Prostate gland (tissue), 2 donors: ENCODE measurements at places on chromosomes 4 and X. TPM values are rescaled to one million over a fixed set of nuclear protein-coding genes. Genes with fewer than 3 reads are reported as not detected.

DNA sequence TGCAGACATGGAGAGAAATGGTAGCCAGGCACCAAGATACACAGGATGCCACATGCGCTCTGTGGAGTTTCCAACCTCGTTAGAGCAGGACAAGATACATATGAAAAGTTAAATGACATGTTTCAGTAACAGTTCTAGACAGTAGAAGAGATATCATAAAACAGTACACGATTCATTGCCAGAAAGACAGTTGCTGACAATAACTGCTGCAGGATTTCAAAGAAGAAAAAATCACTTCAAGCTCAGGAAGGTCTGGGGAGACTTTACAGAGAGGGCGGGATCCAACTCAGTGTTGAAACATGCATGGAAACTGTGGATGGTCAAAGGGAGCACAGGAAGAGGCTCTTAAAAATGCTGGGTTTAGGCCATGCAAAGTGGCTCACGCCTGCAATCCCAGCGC lies 31.0 kb downstream of the DCTD start:
- DNase-seq, result no peak

DNA sequence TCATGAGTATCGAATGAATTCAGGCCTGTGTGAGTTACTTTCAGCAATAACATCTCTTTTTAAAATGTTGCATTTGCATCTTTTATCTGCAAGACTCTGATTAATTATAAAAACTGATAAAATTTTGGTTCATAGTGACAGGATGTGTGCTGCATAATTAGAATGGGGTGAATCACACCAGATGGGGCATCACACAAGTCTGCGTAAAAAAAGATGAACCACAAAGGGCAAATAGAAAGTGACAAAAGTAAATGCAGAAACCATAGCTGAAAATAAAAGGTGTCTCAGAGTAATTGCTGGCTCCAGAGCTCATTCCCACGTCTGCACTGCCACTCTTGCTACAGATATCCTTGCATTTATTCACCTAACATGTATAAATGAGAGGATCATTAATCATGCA lies 131.1 kb downstream of the HS3ST1 start:
- no peak for DNase-seq

GRCh38 chr4:85889314-85889713 lies 414.4 kb downstream of the ARHGAP24 start:
- DNase-seq, result no peak

DNA sequence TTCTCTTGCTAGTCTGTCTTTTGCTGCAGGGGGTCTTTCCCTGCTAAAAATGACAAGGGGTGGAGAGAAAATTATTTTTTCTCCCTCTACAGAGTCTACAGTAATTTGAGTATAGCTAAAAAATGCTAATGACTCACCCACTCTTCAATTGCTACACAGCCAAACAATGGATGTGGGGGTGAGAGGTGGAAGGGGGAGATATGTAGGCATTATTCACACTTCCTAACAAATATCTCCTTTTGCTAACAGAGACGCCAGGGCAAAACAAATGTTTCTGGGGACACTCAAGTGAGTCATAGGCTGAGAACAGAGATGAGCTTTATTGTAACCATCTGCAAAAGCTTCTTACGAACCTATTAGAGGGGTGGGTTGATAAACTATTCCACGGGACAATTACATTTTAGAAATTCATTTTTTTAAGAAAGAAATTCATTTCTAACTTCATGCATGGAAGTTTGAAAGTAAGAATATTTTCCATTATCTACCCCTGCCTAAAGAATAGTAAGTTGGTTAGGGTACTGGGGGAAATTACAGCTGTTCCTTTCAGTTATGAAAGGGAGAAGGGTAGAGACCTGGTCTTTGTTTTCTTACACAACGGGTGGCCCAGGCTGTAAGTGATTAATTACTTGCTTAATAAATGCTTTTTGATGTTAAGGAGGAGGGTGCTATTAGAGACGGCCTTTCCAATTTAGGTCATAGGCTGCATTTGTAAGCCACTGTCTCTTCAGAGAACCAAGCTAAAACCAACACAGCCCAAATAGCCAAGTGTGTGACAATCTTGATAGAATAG lies 12.8 kb downstream of the SCD5 start:
- DNase-seq, result no peak

- DNase-seq, result no peak
Measured at GRCh38 chr4:5924461-5925125, 31.7 kb upstream of the CRMP1 start.

GRCh38 chr4:181674315-181674875 lies 568.8 kb upstream of the TENM3 start:
- DNase-seq, result no peak

DNA sequence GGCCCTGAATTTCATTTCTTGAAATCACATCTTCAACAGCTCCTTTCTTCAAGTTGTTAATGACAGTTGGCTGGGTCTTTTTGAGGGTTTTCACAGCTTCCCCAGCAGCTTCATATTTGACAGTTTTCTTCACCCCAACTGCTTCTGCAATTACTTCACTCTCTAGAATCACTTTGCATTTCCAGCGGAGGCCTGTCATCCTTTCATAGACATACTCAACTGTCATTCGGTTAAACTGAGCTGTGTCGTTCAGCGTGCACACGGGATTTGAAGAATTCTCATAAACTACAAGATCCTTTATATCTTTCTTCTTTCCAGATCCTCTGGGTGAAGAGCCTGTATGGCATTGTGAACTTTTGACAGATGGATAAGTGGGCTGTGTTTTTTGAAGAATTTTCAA lies 15.4 kb downstream of the UBE2A start:
- DNase-seq, result no peak

- no peak for DNase-seq
Measured at GRCh38 chr4:24910499-24910898, 2.3 kb downstream of the CCDC149 start.

NSUN7 gene
- 14.3 TPM for total RNA-seq

DCAF4L1 gene
- 37.5 TPM for total RNA-seq

RBMXL3 gene
- 1.4 TPM for total RNA-seq

SMARCA5 gene
- 36.7 TPM for total RNA-seq

METAP1 gene
- 55.3 TPM for total RNA-seq

RASL11B gene
- total RNA-seq, result 0.18 TPM

GPR119 gene
- total RNA-seq, result not detected

FGFBP2 gene
- total RNA-seq, result 78.8 TPM

ZBTB49 gene
- total RNA-seq, result 10.3 TPM
